ENCODE measurements at places on chromosomes 3 and 15. TPM values are rescaled to one million over a fixed set of nuclear protein-coding genes. Genes with fewer than 3 reads are reported as not detected.

Gene ENTPD3
- 3.6 TPM for total RNA-seq

Gene MCF2L2
- total RNA-seq, result 1.0 TPM

Gene CILP
- 40.4 TPM for total RNA-seq

Gene CALML4
- 45.8 TPM for total RNA-seq

Gene TOP2B
- total RNA-seq, result 115 TPM

Gene YEATS2
- 25.3 TPM for total RNA-seq

Gene CDCP1
- 3.0 TPM for total RNA-seq

- peaks cover 84% of the 10 kb centered on the region for H3K4me1 ChIP-seq
- no peak overlapping the region for H3K4me3 ChIP-seq
- DNase-seq, result no peak
- H3K27me3 ChIP-seq, result no peaks in the 10 kb centered on the region
- no peaks in the 10 kb centered on the region for H3K36me3 ChIP-seq
Measured at GRCh38 chr3:57949344-57949743, 58.9 kb upstream of the FLNB start.

GRCh38 chr3:171156401-171157010, 130.0 kb upstream of the SLC2A2 start:
- peaks cover 1% of the 10 kb centered on the region for H3K4me1 ChIP-seq
- H3K36me3 ChIP-seq, result no peaks in the 10 kb centered on the region
- H3K4me3 ChIP-seq, result no peak overlapping the region
- DNase-seq, result no peak
- no peak overlapping the region for H3K27ac ChIP-seq

- H3K27me3 ChIP-seq, result no peaks in the 10 kb centered on the region
- no peak overlapping the region for H3K27ac ChIP-seq
- DNase-seq, result no peak
- H3K4me1 ChIP-seq, result peaks cover 18% of the 10 kb centered on the region
- peaks cover 68% of the 10 kb centered on the region for H3K36me3 ChIP-seq
Measured at GRCh38 chr3:53189276-53189675, 28.3 kb downstream of the PRKCD start.

- no peak overlapping the region for H3K4me3 ChIP-seq
- H3K27me3 ChIP-seq, result no peaks in the 10 kb centered on the region
- H3K4me1 ChIP-seq, result peaks cover 19% of the 10 kb centered on the region
- no peak overlapping the region for H3K27ac ChIP-seq
- H3K36me3 ChIP-seq, result no peaks in the 10 kb centered on the region
Measured at GRCh38 chr3:171187706-171188290, 161.3 kb upstream of the SLC2A2 start.

DNA sequence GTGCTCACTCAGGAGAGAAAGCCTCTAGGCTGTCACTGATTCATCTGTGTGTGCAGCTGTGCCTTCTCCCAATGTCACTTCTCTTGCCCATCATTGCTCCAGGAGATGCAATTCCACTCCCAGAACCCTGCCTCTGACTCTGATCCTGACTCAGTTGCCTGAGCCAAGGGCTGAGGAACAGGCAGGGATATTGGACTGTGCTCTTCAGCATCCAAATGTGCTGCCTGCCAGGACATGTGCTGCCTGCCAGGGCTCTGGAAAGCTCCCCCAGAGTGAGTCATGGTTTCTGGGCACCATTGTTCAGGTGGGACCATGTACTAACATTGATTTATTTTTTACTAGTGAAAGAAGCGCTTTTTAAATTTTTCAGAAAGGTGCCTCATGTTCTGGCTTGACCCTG, 71.0 kb downstream of the TRIM42 start:
- H3K4me1 ChIP-seq, result no peaks in the 10 kb centered on the region
- no peak for DNase-seq
- no peak overlapping the region for H3K4me3 ChIP-seq

GRCh38 chr3:129526121-129526900, 2.1 kb upstream of the RHO start:
- no peak overlapping the region for H3K4me3 ChIP-seq
- no peak overlapping the region for H3K27ac ChIP-seq
- no peaks in the 10 kb centered on the region for H3K36me3 ChIP-seq
- no peaks in the 10 kb centered on the region for H3K4me1 ChIP-seq
- no peaks in the 10 kb centered on the region for H3K27me3 ChIP-seq

DNA sequence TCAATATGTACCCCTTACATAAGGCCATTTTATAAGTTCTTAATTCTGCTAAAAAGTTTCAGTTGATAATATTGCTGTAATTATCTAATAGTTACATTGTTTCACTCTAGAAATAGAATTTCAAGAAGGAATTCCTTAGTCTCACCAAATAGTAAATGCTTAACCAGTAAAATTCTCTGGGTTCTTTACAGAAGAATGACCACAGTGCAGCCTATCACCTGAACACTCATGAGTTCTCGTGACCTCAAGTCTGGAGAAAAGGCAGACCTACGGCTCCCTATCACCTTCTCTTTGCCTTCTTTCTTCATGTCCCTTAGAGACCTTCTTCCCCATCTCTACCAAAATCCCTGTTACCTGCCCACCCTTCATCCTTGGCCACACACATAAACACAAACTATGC, 30.9 kb downstream of the CCDC191 start:
- H3K4me3 ChIP-seq, result no peak overlapping the region
- no peaks in the 10 kb centered on the region for H3K27me3 ChIP-seq
- no peak for DNase-seq

- H3K4me3 ChIP-seq, result no peak overlapping the region
- H3K27ac ChIP-seq, result no peak overlapping the region
- no peaks in the 10 kb centered on the region for H3K27me3 ChIP-seq
- H3K36me3 ChIP-seq, result no peaks in the 10 kb centered on the region
- DNase-seq, result no peak
Measured at GRCh38 chr3:19267040-19267439, 118.7 kb downstream of the KCNH8 start.

DNA sequence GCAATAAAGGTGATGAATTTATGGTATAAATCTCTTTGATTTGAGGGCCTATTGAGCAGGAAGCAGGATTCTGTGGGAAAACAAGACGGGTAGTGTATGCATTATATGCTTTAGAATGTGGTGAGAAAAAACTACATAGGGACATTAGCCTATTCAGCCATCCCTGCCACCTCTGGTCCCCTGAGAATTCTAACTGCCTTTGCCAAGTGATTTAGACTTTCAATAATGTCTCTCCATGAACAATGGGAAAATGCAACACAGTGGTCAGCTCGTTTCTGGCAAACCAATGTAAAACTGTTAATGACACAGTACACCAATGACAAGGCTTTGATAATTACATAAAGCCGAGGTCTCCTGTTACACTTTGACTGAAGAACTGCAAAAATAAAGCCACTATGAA, 314.7 kb upstream of the CNTN4 start:
- H3K36me3 ChIP-seq, result no peaks in the 10 kb centered on the region
- H3K27ac ChIP-seq, result no peak overlapping the region
- no peaks in the 10 kb centered on the region for H3K27me3 ChIP-seq
- DNase-seq, result no peak

GRCh38 chr3:180594631-180595558, 7.1 kb upstream of the TTC14 start:
- DNase-seq, result no peak
- no peaks in the 10 kb centered on the region for H3K4me1 ChIP-seq
- no peak overlapping the region for H3K27ac ChIP-seq
- H3K4me3 ChIP-seq, result no peak overlapping the region
- H3K36me3 ChIP-seq, result no peaks in the 10 kb centered on the region

DNA sequence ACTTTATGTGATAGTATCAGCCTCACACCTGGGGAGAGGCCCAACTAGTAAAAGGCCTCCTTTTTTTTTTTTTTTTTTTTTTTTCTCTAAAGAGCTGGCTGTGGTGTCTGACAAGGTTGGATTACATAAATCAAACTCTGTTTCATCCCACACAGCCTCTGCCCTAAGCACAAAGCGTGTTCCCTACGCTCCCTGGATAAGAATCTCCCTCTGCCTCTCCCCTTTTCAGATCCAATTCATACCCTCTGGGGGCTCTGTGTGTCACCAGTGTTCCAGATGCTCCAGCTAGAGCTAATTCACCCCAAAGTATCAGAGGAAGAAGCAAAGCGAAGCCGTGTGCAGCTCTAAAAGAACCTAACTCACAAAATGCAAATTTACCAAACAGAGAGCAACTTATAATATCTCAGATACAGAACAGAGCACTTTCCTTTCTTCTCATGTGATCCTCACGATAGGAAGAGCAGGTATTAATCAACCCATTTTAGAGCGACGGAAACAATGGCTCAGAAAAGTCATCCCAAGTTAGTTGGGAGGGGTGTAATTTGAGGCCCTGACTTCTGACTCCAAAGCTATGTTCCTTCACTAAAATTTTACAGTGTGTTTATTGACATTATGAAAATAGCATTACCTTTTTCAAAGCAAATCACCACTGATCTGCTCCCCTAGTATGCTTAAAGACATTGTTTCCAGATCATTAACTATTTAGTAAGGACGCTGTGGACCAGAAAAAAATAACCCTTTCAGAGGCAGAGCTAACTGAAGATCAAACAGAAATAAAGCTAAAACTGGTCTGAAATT, 12.4 kb downstream of the BMF start:
- no peak overlapping the region for H3K4me3 ChIP-seq
- no peaks in the 10 kb centered on the region for H3K36me3 ChIP-seq
- peaks cover 91% of the 10 kb centered on the region for H3K4me1 ChIP-seq
- no peaks in the 10 kb centered on the region for H3K27me3 ChIP-seq

DNA sequence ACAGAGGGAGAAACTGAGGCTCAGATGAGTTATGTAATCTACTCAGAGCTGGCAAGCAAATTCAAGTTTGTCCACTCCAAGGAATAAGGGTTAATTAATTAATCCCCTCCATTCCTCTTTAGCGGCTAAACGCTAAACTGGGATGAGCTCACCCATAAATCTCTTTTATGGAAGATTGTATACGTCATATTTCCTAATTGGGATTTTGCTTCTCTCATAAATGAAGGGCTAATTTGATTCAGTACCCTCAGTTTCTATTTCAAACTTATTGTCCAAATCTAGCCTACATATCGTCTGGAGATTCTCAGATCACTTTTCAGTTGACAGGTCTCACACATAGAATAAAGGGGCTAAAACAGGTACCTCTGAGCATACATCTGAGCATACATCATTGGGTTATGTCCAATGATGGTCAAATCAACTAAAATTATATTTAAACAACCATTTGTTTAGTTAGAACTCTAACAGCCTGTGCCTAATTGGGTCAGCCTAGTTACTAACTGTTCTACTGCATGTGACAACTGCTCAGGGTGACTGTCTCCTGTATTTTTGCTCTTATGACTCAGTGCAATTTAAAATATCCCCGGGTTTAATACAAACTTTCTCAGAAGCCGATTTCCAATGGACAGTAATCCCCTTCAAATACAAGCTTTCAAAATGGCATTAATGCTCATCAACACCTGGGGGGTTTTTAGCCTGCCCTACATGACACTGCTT, 57.6 kb upstream of the PLXND1 start:
- H3K4me3 ChIP-seq, result no peak overlapping the region
- no peaks in the 10 kb centered on the region for H3K36me3 ChIP-seq
- no peak for DNase-seq
- no peaks in the 10 kb centered on the region for H3K27me3 ChIP-seq
- H3K4me1 ChIP-seq, result peaks cover 31% of the 10 kb centered on the region
- H3K27ac ChIP-seq, result no peak overlapping the region

GRCh38 chr15:64460724-64461720, 644 bp downstream of the ZNF609 start:
- H3K4me3 ChIP-seq, result peak overlapping the region; percentile 84
- no peaks in the 10 kb centered on the region for H3K27me3 ChIP-seq
- H3K27ac ChIP-seq, result peak overlapping the region; percentile 95

- H3K27me3 ChIP-seq, result no peaks in the 10 kb centered on the region
- H3K36me3 ChIP-seq, result no peaks in the 10 kb centered on the region
- H3K4me3 ChIP-seq, result peak overlapping the region; percentile 56
- H3K27ac ChIP-seq, result peak overlapping the region; percentile 91
Measured at GRCh38 chr3:71129611-71130431, 453.7 kb downstream of the FOXP1 start.

- H3K4me1 ChIP-seq, result no peaks in the 10 kb centered on the region
- no peak for DNase-seq
- H3K36me3 ChIP-seq, result no peaks in the 10 kb centered on the region
- no peaks in the 10 kb centered on the region for H3K27me3 ChIP-seq
- H3K27ac ChIP-seq, result no peak overlapping the region
Measured at GRCh38 chr3:154398084-154398967, 31.7 kb downstream of the GPR149 start.

- H3K27me3 ChIP-seq, result no peaks in the 10 kb centered on the region
- H3K4me3 ChIP-seq, result no peak overlapping the region
- peak overlapping the region; percentile 80 for H3K27ac ChIP-seq
- H3K36me3 ChIP-seq, result no peaks in the 10 kb centered on the region
- peaks cover 90% of the 10 kb centered on the region for H3K4me1 ChIP-seq
Measured at GRCh38 chr3:188686324-188686723, 485.4 kb upstream of the TPRG1 start.

- H3K4me3 ChIP-seq, result no peak overlapping the region
- H3K36me3 ChIP-seq, result no peaks in the 10 kb centered on the region
- no peak overlapping the region for H3K27ac ChIP-seq
- no peaks in the 10 kb centered on the region for H3K27me3 ChIP-seq
- DNase-seq, result peak; percentile 85
Measured at GRCh38 chr15:26869628-26870027, 2.8 kb downstream of the GABRA5 start.

DNA sequence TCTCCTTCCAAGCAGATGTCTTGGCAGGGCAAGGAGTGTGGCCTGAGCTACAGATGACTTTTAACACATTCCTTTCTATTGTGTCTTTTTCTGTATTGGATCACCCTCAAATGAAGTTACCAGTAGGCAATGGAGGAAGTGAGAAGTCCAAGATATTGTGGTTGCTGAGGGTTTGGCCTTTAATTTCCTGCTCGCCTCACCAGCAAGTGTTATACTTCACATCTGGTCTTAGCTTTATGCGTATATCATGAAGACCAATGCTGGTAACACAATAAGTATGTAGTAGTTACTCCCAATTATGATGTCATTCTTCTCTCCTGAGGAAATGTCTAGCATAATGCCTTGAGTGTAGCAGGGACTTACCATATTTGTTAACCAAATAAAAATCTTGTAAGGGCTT, 179.9 kb downstream of the ZIC1 start:
- H3K27ac ChIP-seq, result no peak overlapping the region
- no peaks in the 10 kb centered on the region for H3K27me3 ChIP-seq
- H3K4me3 ChIP-seq, result no peak overlapping the region
- H3K36me3 ChIP-seq, result no peaks in the 10 kb centered on the region
- DNase-seq, result no peak

DNA sequence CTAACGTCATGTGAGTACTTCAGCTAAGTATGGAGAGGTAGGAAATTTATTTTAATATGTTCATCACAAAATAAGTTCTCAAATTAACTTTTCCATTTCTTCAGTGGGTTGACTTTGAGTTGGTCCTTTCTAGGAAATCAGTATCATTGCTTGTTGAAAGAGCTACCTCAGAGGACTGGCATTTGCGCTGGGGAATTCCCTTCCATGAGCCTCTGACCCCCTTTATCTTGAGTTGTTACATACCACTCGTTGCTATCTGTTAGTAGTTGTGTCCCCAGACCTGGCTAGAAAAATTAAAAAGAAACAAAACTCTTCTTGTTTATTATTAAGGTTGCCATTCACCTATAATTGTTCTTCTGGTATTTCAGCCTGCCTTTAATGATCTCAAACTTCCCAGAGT, 96.8 kb upstream of the ROBO2 start:
- no peaks in the 10 kb centered on the region for H3K36me3 ChIP-seq
- no peaks in the 10 kb centered on the region for H3K27me3 ChIP-seq
- no peak for DNase-seq
- H3K4me3 ChIP-seq, result no peak overlapping the region
